ENCODE measurements at places on chromosomes 13 and 19.

GRCh38 chr13:99087954-99088491 lies 110.2 kb upstream of the DOCK9 start:
- no peak for DNase-seq

- peak; percentile 66 for DNase-seq
Measured at GRCh38 chr13:23828866-23829265, 60.3 kb downstream of the MIPEP start.

DNA sequence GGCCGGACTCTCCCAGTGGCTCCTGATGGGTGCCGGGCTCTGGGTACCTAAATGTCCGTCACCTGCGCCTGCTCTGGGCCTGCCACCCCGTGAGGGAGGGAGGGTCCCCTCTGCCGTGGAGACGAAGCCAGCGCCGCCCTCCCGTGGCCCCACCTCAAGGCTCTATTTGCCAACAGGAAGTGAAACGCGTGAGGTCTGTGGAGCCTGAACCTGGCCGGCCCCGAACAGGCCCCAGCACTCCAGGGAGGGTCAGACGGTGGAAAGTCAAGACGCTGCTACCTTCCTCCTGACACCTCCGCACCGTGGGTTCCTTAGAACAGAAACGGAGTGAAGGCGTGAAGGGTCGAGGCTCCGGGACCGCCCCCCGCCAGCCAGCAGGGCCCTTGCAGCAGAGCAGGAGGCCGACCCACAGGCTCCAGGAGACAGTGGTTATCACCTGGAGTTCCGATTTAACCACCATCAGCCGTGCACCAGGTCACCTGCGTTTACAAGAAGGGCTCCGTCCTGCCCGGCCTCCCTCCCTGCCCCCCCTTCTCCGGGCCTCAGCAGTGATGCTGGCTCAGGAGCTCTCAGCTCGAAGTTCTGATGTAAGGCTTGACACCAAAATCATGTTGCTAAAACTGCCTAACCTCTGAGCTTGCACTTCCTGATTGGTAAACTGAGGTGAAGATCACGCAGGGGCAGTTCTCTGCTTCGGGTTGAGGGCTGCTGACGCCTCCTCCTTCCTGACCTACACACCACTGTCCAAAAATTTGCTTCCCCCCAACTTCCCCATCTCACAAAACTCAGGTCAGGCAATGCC lies 50.9 kb upstream of the C13orf46 start:
- DNase-seq: no peak

DNA sequence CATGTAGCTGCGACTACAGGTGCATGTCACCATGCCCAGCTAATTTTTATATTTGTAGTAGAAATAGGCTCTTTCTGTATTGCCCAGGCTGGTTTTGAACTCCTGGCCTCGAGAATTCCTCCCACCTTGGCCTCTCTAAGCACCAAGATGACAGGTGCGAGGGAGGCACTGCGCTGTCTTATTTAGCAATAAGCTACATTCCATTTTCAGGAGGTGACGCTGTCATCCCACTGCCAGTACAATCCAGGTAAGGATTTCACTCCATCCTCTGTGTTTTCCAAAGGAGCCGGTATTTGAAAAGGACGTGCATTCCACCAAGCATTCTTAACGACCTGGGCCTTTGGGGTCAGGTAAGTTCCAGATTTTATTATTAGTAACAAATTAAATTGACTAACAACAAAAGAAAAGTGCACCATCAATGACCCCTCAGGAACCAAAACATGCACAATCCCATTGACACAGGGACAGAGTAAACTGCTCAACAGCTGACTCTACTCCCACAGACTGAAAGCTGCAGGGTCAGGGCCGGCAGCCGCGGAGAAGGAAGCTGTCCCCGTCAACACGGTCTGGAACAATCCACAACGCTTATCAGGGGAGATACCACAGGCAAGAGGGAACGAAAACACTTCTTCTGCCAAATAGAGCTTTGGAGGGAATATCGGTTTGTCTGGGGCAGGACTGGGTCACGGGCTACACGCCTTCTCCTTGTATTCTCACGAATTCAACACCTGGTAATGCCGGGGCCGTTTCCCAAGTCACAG lies 82.8 kb downstream of the INSR start:
- no peak for DNase-seq

DNA sequence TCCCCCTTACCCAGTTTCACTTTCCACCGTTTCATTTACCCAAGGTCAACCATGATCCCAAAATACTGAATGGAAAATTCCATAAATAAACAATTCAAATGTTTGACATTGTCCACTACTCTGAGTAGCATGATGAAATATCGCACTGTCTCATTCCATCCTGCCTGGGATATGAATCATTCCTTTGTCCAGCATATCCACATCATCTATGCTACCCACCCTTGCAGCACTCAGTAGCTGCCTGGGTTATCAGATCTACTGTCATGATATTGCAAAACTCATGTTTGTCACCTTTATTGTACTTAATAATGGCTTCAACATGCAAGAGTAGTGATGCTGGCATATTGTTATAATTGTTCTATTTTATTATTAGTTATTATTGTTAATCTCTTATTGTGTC lies 263.9 kb upstream of the NBEA start:
- DNase-seq: peak; percentile 71

DNA sequence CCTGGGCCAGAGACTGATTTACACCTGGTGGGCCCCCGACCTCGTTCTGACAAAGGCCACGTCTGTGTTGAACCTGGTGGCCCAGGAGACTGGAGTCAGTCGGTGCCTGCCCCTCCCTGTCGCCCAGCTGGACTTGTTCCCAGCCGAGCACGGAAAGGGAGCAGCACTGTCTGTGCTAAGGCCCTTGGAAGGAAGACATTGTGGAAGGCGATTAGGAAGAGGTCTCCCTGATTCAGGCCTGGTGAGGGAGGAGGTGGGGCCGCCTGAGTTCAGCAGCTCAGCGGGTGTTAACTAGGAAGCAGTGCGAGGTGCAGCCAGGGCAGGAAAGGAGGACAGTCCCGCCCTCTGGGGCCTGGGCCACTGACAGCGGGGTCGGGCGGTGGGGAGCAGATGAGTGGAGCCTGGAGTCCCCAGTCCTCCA lies 64.7 kb downstream of the GPR12 start:
- no peak for DNase-seq

DNA sequence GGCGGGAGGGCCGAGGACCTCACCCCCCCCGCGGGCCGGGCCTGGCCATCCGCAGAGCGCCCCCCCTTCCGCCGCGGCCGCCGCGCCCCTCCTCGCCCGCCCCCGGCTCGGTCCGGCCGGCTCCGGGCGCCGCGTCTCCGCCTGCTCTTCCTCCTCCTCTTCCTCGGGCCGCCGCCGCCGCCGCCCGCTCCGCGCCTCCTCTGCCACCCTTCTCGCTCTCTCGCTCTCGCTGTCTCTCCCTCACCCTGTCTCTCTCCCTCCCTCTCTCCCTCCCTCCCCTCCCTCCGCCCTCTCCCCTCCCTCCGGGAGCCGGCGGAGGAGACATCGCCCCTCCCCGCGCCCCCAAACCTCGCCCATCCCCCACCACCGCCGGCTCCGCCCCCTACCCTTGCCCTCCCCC lies at the start of gene SHANK1:
TSS of gene SHANK1 (minus strand) at position 237 of the 400 bp plus-strand sequence. CDS start 2,883 bp downstream, outside the sequence.
- DNase-seq: peak; percentile 50

DNA sequence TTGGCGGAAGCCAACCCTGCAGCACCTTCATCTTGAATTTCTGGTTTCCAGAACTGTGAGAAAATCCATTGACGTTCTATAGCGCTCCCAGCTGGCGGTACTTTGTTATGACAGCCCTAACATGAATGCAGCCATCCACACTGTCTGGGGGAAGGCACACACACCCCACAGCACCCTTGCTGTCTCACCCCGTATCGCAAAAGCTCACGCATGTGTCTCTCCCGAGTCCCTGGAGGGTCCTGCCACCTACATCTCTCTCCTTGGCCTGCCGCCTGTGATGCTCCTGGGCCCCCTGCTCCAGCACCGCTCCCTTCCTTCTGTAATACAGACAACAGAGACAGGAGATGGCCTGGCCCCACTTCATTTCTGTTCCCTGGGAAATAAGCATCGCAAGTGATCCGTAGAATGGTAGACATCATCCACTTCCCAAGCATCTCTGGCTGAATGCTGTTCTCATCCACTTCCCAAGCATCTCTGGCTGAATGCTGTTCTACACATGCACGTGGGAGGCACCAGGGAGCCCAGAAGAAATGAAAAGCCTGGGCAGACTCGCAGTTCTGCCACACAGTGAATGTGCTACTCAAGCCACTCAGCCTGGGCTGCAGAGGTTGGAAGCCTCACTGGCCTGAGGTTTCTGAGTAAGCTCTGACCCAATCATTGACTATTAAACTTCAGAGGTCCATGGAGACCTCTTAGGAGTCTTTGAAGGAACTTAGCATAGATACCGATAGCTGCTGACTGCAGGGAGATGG lies 29.6 kb downstream of the EPN1 start:
- no peak for DNase-seq

DNA sequence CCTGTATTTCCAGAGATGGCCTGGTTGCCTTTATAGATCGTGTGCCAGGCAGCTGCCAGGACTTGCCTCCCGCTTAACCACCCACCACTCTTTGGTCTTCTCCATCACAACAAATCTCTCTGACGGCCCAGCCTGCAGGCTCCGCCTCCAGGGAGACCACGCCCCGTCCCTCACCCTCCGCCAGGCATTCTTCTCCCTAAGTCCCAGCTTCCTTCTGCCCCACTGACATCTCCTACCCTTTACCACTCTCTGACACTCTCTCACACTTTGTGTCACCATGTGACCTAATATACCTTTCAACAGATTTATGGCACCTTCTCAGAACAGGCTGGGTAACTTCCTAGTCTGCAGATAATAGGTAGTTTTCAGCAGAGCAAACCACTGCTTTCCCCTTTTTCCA lies 95.1 kb downstream of the CAB39L start:
- no peak for DNase-seq

DNA sequence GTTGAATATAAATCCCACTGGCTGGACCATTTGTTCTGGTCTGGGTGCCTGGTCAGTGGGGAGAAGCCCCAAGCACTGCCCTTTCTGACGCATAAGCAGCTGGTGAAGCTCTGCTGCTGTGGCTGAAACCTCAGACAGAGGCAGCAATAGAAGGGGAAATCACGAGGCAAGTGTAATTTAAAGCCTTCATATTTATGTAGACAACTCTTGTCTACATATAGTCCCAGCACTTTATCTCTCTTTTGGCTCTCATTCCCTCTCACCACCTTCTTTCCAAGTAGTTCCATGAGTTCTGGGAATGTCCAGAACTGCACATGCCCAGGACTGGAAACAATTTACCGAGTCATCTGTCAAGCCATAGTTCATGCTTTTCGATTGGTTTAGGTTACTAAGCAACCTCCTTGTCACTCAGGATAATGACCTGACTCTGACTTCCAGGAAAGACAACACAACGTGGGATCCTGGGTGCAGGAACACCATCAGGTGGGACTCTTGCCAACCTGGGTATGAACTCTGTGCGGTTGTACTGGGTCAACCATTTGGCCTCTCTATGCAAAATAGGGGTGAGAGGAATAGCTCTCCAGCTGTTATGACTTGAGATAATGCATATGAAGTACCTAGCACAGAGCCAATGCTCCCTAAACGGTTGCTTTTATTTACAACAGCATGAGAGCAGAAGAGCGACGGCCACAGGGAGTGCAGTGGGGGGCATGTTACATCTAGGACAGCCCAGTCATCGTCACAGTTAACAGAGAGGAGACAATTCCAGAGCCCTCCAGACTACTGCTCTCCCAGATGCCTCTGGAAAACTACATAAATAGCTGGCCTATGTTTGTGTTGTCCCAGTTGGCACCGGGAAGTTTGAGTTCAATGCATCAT lies 321.9 kb downstream of the FOXO1 start:
- DNase-seq: no peak

DNA sequence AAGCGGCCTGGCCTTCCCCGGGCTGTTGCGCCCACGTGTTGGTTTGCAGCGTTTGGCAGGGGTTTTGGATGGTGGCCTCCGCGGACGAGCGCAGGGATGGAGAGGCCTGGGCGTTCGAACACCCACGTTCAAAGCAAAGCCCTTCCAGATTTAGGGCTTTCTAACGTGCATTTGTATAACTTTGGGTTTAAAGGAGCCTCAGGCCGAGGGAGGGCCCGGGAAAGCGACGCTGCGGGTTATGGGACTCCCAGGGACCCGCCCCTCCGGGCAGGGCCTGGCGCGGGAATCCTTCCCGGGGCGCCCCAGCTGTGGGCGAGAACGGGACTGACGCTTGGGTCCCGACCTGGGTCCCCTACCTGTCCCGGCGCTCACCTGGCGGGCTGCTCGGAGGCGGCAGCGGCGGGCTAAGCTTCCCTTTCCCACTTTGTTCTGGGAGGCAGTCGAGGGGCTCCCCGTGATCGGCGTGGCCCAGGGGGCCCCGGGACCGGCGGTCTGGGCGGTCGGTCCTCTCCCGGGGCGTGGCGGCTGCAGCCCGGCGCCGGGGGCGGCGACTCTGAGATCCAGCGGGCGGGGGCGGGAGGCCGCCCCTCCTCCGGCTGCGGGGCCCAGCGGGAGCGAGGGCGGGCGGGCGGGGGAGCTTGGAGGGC lies at the start of gene FBXO17:
TSS of gene FBXO17 (minus strand) at position 529 of the 647 bp plus-strand sequence. CDS start 25,423 bp downstream, outside the sequence.
- DNase-seq: peak; percentile 56

DNA sequence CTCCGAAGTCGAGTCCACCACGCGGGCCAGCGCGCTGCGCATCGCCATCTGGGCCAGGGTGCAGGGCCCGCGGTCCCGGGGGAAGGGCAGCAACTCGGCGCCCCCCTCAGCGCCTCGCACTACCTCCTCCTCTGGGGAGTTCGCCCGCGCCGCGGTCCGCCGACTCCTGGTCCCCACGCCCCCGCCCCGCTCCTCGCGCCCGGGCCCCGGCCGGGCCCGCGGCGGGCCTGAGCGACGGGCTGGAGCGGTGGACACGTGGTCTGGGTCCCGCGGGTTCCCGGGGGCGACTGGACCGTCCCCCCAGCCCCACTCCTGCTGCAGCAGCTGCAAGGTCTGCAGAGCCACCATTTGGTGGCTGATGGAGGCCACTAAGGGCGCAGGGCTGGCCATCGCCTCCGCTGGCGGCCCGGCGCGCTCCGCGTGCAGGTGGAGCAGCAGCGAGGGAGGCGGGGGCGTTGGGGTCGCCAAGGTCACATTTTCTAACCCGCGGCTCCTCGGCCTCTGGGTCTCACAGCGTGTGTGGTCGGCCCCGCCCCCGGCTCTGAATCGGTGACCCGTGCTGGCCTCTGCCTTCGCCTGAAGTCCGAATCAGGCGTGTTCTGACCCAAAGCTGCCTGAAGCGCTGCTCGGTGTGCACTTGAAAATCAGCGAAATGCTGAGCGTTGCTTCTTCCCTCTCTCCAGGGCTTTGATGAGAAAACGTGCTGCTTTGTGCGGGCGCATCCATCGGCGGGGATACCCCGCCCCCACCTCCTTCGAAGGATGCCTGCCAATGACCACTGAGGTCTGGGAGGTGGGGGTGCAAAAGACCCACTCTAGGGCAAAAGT lies at the start of gene DLEU7:
TSS of gene DLEU7 (minus strand) at position 436 of the 827 bp plus-strand sequence. CDS start at position 390, 46 bp downstream.
- no peak for DNase-seq

Measured in foreskin fibroblast (primary cell).